Activated T-cell treated with anti-CD3 and anti-CD28 coated beads, Interleukin-2, amount 50 U/mL, for 24 hours (primary cell): ENCODE measurements at places on chromosomes 2 and 18.

DNA sequence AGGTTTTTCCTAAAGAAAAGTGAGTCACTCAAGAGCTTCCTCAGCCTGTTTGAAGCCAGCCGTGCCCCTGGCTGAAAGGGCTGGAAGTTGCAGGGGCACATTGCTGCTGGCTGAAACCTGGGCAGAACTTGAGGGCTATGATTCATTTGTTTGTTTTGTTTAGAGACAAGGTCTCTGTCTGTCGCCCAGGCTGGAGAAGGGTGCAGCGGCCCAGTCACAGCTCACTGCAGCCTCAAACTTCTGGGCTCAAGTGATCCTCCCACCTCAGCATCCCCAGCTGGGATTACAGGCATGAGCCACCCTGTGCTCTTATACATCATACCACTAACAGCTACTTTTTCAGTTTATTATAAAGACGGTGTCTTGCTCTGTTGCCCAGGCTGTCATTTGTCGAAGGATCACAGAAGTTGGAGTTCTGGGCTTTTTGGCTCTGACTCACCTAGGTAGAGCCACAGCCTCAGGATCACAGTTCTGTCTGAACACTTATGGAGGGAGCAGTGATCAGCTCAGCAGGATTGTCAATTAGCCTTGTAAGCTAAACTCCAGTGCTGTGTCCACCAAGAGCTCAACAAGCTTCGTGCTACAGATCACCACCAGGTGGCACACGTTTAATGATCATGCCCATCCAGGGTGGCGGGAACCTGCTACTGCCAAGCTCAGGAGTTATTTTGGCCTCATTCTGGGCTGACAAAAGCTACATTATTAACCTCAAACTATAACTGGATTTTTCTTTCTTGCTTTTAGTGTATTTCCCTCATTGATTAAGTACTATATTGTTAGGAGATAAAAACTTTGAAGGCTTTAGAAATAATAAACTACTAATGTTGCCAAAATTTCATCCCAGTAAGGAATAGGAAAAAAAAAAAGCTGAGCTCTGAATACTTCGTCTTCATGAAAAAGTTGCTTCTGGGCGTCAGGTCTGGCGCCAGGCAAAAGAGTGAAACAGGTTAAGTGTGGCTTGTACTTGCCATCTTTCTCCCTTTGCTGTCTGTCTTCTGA, 57.9 kb downstream of the ARHGEF33 start:
- DNase-seq, result peak; percentile 66

GRCh38 chr2:60302377-60303126, 250.9 kb downstream of the BCL11A start:
- DNase-seq, result no peak

DNA sequence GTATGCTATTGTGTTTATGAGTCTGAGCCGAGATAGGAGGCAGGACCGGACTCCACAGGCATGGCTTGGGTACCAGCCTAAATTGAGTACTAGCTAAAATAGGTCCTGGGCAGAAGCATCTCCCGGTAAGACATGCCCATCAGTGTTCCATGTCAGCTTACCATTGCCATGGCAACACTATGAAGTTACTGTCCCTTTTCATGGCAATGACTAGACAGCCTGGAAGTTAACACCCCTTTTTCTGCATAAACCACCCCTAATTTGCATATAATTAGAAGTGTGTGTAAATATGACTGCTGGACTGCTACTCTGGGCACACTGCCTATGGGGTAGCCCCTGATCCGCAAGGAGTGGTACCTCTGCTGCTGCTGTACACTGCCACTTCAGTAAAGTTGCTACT, 1005.1 kb upstream of the FAM98A start:
- DNase-seq, result no peak

GRCh38 chr18:58599106-58599505, 29.8 kb downstream of the ALPK2 start:
- no peak for DNase-seq

DNA sequence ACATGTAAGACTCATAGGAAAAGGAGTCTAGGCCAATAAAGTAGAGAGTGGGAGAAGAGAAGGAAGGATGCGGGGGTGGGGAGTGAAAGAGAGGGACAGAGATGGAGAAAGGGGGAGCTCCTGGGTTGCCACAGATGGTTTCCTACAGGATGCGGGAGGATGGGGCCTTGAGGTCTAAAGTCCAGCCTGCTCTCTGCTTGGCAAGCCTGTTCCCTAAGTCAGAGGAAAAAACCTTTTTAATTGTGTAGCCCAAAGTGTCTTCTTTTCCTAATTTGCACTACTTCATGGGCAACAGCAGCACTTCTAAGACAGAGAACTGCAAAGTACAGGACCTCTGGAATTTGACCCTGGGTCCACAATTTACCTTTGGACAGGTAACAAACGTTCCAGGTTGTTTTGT, 1.4 kb upstream of the FAM110C start:
- no peak for DNase-seq

DNA sequence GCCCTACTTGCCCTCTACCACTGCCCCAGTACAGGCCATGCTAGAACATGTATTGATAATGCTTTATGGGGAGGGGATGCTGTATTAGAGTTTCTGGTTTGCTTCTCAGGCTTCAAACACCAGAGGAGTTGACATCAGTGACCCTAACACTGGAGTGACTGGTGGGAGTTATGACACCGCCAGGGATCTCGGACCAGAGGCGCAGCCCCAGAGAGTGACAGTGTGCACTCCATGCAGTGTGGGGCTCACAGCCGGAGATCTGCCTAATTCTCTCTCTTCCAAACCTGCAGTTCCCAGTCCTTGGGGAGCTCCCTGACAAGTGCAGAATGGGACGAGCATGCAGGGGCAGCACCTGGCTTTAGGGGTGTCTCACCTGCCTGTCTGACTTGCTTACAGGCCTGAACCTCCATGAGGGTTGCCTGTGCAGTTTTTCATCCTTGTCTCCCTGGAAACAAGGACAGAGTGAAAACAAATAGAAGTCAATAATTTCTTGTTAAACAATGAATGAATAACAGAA, 244.9 kb upstream of the MYT1L start:
- peak; percentile 9 for DNase-seq

DNA sequence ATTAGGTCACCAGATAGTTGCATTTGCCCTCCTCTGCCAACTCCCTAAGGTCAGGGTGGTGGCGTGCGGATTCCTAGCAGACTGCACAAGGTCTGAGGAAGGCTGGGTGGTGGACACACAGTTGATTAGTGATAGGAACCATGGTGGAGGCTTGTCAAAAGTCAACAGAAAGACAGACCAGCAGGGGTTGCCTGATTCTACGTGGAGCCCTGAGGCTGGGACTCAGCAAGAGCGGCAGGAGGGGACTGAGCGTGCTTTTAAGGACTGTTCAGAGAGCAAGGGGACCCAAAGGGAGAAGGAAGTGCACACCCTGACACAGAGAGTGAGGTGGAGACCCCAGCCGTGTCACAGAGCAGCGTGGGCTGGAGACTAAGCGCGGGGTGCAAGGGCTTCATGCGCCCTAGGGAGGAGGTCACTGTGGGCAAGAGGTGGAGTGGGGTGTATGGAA, 513.2 kb downstream of the RNF144A start:
- peak; percentile 66 for DNase-seq

DNA sequence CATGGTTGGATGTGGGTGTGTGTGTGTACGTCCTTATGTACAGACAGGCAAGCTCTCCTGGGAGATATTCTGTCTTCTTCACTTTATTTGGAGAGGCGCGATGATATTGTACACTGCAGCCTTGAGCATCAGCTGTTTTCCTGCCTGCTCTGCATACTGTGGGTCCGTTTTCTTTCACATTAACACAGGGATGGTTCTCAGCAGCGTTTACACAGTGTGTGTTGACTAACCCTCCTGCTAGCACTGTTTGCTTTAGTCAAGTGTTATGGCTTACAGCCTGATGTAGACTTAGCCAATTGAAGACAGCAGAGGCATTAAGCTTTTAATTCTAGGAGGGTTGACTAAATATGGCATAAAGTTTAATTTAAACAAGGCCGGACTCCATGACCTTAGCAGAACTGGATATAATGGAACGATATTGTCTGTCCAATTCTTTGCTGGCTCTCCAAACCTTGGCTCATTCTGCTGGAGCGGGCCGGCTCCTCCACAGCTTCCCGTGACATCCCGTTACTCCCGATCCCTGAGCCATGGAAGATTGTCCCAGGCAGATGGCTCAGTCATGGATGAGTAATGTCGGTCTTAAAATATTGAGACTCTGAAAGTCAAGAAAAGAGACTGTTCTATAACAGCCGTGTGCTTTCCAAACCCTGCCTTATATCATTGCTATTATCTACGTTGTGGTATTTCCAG, 134.7 kb downstream of the TPGS2 start:
- DNase-seq, result no peak

GRCh38 chr2:71458413-71459083, 5.2 kb downstream of the DYSF start:
- DNase-seq, result no peak

- DNase-seq, result no peak
Observed at GRCh38 chr2:9781252-9781651, 62.0 kb upstream of the TAF1B start.

DNA sequence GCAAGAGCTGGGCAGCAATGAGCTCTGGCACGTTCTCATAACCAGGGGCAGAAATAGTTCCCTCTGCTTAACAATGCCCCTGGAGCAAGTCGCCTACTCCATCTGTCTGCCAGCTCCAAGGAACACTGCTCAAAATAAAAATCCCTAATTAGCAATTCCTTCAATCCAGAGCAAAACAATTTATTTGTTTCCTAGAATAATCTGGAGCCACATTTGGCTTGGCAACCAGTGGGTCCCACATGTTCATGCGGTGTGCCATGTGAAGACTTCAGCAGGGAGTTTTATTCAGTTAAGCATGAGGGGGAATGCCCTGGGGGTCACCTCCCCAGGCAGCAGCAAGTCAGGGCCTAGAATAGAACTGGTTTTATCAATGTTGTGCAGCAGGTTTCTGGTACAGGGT, 7.6 kb upstream of the EGR4 start:
- no peak for DNase-seq

DNA sequence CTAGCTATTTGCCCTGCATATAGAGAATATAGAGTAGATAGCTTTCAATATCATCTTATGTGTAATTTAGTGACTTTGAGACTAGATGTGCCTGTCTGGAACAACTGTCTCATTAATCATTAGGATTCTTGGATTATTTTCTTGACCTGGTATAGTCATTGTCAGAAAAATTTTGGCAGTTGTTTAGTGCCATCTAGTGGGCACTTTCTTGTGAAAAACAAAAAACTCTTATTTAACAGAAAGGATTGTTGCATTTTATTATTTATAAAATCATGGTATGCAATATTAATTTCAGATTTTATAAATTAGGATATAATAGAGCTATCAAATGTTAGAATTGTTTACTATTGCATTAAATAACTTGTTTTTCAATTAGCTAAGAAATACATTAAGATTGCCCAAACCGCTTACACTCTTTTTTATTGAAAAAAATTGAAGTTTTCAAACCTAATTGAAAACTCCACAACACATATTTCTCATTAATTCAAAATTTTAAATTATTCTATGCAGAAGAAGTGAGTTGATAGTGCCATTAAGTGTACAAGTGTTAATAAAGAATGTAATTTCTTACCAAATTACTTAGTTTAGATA, 80.3 kb downstream of the DYNAP start:
- no peak for DNase-seq

DNA sequence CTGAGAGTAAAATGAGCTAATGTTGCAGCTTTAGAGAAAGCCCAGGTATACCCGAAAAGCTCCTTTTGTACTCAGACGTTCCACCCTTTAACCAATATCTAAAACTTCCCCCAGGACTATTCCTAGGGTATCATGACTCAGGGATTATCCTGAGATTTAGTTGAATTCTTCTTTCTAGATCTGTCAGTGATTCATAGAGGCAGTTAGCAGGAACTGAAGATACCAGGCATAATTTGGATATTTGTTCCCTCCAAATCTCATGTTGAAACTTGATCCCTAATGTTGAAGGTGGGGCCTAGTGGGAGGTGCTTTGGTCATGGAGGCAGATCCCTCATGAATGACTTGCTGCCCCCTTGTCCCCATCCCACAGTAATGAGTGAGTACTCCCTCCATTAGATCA, 161.2 kb upstream of the LRP1B start:
- no peak for DNase-seq

DNA sequence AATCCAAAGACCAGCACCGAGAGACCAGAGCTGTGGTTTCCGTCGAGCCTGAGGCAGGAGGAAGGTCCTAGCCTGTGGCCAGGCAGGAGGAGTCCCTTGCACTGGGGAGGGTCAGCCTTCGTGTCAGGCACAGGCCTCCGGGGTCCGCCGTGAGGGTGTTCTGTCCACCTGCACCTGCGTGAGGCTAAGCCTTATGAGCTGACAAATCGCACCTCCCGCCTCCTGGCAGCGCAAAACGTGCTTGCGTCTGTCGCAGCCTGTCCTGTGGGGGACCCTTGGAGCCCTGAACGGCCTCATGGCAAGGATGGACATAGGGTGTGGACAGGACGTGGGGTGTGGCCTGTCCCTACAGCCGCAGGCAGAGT, 73.3 kb downstream of the KCNG2 start:
- DNase-seq, result no peak

- DNase-seq, result no peak
Observed at GRCh38 chr18:68414407-68414806, 300.5 kb downstream of the TMX3 start.

DNA sequence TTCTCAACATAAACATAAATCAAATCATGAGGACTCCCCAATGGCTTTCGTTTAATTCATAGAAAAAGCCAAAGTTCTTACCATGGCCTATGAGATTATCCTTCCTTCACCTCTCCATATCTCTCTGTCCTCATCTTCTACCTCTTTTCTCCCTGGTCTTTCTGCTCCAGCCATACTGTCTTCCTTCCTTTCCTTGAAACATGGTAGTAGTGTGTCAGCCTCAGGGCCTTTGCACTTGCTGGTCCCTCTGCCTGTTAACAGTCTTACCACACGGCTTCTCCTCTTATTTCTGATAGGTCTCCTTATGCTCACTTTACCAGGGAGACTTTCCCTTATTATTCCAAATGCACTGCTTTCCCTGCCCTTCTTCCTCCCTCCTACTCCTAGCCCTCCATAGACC, 25.6 kb downstream of the APOB start:
- no peak for DNase-seq

DNA sequence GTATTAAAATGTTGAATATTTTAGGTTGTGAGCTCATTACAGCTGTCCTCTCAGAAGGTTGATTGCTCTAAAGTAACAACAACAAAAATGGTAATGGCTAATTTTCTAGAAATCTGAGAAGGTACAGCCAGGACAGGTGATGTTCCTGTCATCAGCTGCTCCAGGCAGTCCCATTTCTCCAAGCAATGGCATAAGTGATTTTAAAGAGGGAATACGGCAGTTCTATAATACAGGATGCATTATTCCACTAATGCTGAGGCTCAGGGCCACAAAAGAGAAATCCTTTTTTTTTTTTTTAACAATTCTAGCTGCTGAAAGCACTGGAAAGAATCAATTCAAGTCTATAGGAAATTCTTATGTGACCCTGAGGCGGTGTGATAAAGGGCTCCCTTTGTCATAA, 199.9 kb downstream of the PMAIP1 start:
- DNase-seq, result no peak

GRCh38 chr2:218996937-218997336, 3.7 kb upstream of the CRYBA2 start:
- DNase-seq, result no peak
